Vagina (tissue), 2 donors: ENCODE measurements at places on chromosomes 2 and 18. TPM values are rescaled to one million over a fixed set of nuclear protein-coding genes. Genes with fewer than 3 reads are reported as not detected.

DNA sequence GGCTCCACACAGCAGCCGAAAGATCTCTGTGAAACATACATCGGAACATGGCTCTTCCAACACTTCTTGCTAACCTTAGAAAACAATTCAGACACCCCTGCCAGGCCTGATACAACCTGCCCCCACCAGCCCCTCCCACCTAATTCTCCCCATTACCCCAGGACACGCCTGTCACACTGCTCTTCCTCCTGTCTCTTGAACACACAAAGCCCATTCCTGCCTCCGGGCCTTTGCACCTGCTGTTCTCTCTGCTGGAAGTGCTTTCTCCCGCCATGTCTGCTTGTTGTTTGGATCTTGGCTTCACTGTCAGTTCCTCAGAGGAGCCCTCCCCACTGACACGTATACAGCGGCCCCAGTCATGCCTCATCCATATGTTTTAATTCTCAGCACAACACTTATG lies 24.1 kb downstream of the CELF4 start:
- no peaks in the 10 kb centered on the region for H3K4me1 ChIP-seq
- H3K4me3 ChIP-seq: no peak overlapping the region
- no peak overlapping the region for H3K27ac ChIP-seq
- H3K36me3 ChIP-seq: no peaks in the 10 kb centered on the region
- H3K27me3 ChIP-seq: no peaks in the 10 kb centered on the region
- DNase-seq: no peak

DNA sequence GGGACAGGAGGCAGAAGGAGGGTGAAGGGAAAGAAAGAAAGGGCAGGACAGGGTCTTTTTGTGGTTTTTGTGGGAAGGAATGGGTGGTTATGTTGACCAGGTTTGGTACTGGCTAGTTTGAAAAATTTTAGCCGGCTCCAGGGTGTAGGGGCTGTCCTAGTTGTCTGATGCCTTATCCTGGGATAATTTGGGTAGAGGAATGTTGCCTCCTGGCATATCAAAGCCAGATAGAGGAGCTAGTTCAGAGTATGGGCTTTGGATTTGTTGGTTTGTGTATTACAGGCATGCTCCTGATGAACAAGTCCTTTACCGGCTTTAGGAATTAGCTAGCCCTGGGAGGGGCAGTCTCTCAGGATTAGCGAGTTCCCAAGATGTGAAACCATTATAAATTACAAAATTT lies 101.1 kb upstream of the LHCGR start:
- H3K4me3 ChIP-seq: no peak overlapping the region
- no peak for DNase-seq
- H3K27ac ChIP-seq: no peak overlapping the region
- H3K27me3 ChIP-seq: no peaks in the 10 kb centered on the region
- no peaks in the 10 kb centered on the region for H3K4me1 ChIP-seq

DNA sequence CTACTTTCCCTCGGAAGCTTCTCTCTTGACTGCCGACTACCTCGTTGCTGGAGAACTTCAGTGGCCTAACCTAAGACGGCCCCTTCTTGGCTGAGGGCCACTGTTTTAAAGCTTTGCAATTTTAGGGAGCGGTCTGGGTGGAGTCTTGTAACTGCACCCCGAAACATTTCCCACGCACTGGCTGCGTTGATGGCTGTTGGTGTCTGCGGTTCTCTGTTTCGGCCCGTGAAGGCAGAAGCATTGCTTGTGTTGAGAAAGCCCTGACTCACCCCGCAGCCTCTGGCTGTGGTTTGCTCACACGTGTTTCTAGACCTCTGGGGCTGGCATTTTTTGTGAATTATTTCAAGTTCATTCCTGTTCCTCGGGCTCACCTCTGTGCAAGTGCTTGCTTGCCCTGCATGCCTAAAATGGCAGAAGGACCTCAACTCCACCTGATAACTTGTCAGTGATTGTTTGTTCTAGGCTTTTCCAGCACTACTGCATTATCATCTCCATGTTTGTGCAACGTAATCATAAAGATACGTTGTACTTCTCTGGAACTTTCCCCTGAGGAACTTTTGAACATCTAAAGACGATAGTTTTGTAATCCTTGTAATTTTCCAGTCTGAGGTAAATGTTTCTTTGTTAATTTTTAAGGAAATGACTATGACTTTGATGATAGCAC lies 94.2 kb upstream of the DLX2 start:
- no peak for DNase-seq
- no peaks in the 10 kb centered on the region for H3K4me1 ChIP-seq
- H3K27ac ChIP-seq: peak overlapping the region; percentile 31
- H3K4me3 ChIP-seq: no peak overlapping the region
- no peaks in the 10 kb centered on the region for H3K27me3 ChIP-seq

DNA sequence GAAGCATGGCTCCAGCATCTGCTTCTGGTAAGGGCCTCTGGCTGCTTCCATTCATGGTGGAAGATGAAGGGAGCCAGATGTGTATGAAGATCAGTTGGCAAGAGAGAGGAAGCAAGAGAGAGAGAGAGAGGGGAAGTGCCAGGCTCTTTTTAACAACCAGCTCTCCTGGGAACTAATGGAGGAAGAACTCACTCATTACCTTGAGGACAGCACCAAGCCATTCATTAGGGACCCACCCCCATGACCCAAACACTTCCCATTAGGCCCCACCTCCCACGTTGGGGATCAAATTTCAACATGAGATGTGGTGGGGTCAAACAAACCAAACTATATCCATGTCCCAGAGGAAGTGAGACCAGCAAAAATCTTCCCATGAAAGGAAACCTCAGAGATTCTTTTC lies 124.8 kb upstream of the SIX2 start:
- H3K4me1 ChIP-seq: peaks cover 6% of the 10 kb centered on the region
- H3K27ac ChIP-seq: no peak overlapping the region
- DNase-seq: peak; percentile 52
- no peaks in the 10 kb centered on the region for H3K36me3 ChIP-seq
- H3K4me3 ChIP-seq: no peak overlapping the region

DNA sequence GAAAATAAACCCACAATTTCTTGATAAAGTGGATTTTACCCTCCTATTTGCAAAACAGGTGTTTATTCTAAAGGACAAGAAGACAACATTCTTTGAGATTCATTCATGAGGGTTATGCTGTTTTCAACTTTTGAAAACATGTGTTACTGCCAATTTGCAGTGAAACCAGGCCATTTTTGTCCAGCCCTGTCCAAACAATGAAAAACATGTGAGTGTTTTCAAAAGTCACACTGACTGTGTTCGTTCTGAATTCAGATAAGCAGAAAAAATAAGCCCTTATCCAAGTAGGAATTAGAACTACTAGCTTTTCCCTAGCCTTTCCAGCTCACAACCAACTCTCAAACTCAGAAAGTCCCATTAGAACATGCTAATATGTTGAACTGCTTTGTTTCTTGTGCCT lies 148.1 kb upstream of the PID1 start:
- DNase-seq: no peak
- H3K27me3 ChIP-seq: no peaks in the 10 kb centered on the region
- peaks cover 15% of the 10 kb centered on the region for H3K4me1 ChIP-seq
- peak overlapping the region; percentile 72 for H3K27ac ChIP-seq
- no peak overlapping the region for H3K4me3 ChIP-seq

DNA sequence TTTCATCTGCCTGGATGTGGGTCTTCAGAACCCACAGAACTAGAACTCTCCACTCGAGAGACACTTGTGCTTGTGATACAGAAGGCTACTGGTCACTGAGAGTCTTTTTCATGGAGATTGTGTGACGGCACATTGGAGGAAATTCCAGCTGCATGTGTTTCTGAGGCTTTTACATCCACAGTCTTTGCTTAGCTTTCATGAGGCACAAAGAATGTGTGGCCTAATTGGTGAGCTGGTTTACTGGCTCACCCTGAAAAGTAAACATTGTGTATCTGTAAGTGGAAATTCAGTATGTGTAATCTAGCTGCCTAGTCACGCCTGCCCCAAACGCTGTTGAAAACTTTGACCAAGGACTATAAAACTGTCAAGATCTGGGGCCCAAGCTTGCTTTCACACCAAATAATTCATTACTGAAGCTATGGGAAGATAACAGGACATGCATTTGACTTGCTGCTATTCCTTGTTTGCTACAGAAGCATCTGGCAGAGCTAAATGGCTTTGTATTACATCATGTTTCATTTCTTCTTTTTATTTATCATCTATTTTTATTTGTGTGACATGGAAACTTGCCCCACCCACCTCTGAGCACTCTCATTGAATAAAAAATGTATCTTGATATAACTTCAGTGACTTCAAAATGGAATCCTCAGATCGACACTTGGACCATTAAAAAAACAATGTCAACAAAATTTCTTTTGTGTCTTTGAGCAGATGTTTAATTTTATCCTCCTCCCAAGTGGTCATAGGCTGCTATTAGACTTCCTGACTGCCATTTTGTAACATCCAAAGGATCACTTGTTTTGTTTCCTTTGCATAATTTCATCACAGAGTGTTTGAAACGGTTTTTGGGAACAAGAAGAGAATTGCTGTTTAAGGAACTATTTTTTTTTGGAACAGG lies 80.2 kb downstream of the EFEMP1 start:
- no peaks in the 10 kb centered on the region for H3K36me3 ChIP-seq
- no peak for DNase-seq
- peak overlapping the region; percentile 15 for H3K27ac ChIP-seq
- peaks cover 20% of the 10 kb centered on the region for H3K4me1 ChIP-seq
- no peak overlapping the region for H3K4me3 ChIP-seq

DPY30 gene
- total RNA-seq: 41.3 TPM

SULT1C2 gene
- total RNA-seq: not detected

ICA1L gene
- 21.6 TPM for total RNA-seq

IRS1 gene
- total RNA-seq: 16.9 TPM
